ENCODE measurements at places on chromosomes 3 and 15.

DNA sequence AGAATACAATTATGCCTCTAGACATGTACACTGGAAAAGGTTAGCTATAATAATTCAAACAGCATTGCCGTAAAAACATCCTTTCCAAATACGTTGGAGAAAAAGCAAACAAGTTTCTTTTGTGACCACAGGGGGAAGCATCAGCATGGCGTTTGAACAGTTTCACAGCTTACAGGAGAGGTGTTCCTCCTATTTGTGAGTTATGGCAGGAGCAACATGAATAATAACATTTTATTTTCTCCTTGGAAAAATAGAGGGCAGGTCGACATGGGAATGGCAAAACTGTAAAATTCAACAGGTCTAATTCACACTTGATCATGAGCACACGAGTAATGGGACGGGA lies 39.7 kb upstream of the GADL1 start:
- DNase-seq = peak; percentile 29

DNA sequence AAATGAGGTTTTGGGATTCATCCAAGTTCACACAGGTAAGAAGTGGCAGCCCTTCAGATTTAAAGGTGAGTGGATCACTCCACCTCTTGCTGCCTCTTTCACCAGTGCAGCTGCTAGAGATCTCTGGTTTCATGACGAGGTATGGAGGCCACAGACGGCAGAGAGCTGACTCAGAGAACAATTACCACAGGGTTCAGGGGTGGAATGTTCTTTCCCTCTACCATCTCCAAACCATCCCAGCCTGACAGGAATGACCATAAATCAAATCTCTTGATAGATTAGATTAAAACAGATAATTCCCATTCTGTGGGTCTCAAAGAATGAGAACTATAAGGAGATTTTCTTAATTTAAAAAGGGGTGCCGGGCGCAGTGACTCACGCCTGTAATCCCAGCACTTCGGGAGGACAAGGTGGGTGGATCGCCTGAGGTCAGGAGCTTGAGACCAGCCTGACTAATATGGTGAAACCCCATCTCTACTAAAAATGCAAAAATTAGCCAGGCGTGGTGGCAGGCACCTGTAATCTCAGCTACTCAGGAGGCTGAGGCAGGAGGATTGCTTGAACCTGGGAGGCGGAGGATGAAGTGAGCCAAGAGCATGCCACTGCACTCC lies 174.2 kb upstream of the ATP11B start:
- no peak for DNase-seq

- DNase-seq = no peak
Observed at GRCh38 chr3:159453945-159454344, 534.7 kb upstream of the IL12A start.

- DNase-seq = no peak
Observed at GRCh38 chr15:77032647-77033416, 37.9 kb downstream of the PSTPIP1 start.

DNA sequence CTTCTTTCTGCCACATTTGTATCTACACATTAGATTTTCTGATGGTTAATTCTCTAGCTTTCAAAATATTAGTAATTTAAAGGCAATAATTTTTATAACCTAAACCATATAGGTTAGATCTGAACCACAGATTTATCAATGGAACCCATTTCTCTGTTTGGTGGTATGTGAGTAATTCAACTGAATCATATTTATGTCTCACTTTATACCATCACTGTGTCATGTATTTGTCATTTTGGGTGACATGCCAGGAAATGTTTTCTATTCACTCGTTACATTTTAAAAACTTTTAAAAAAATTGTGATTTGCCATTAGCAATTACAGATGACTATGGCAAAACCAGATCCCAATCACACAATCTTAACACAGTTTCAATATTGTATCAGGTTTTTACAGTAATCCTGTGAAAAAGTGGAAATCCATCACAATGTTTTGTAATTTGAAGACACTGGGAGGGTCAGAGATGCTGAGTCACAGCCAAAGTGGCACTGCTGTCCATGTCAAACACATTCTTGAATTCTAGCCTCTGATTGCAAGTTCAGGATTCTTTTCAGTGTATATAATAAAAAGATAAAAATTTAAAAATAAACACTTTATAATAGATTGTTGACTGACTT lies 356.0 kb upstream of the RBMS3 start:
- DNase-seq = no peak

DNA sequence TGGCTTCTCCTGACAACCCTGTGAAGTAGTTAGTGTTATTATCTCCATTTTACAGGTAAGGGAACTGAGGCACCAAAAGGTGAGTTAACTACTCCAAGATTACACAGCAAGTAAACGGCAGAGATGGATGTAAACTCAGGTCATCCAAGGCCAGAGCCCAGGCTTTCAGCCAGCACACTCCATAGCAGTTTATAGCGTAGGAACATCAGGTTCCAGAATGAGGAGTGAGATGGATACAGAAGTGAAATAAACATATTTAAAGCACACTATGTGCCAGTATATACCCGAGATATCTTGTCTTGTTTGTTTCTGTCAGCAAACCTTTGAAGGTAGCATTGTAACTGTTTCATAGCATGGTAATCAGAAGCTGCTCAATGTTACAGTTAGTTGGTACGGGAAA lies 279.0 kb downstream of the OXSM start:
- no peak for DNase-seq

- no peak for DNase-seq
Observed at GRCh38 chr15:78065284-78065872, 12.1 kb downstream of the TBC1D2B start.

DNA sequence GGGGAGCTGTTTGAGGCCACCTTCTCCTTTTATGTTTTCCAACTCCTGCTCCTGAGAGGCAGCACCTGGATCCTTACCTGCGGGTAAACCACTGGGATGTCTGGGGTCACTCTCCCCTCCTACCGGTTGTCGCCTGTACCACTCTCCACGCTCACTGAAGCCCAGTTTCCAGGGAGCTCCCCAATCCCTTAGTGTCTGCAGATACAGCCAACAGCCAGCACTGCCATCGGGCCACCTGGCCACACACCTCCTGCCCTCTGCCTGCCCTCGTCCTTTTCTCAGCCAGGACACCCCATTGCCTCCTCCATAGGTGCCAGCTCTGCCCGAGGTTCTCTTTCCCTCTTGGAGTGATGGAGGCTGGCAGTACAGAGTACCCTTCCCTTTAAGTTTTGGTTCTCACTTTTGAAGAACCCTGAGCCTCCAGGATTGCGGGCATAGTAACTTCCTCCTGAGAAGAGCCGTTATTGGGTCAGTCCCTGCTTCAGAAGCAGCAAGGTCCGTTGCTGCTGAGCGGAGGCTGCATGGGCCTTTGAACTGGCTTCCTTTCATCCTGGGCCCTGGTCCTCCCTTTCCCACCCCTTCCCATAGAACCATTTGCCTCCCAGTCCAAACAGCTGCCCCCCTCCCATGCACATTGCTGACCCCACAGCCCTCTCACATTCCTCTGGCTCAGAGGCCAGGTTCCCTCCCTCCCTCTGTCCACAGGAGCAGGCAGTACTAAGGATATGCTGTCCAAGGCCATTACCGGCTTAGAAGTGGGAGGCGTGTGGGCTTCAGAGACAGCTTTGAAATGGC lies 30.9 kb downstream of the ARNT2 start:
- no peak for DNase-seq

All from T-helper 1 cell (primary cell).